ENCODE measurements at places on chromosomes 7 and 10.
A peak's percentile ranks its signal among the peaks of the same experiment; 100 is the strongest.

- H3K27me3 ChIP-seq = no peaks in the 10 kb centered on the region
- no peak overlapping the region for H3K27ac ChIP-seq
- H3K4me3 ChIP-seq = no peak overlapping the region
- H3K36me3 ChIP-seq = no peaks in the 10 kb centered on the region
- no peaks in the 10 kb centered on the region for H3K4me1 ChIP-seq
Measured at GRCh38 chr7:92158660-92159575, 20.0 kb downstream of the LRRD1 start.

DNA sequence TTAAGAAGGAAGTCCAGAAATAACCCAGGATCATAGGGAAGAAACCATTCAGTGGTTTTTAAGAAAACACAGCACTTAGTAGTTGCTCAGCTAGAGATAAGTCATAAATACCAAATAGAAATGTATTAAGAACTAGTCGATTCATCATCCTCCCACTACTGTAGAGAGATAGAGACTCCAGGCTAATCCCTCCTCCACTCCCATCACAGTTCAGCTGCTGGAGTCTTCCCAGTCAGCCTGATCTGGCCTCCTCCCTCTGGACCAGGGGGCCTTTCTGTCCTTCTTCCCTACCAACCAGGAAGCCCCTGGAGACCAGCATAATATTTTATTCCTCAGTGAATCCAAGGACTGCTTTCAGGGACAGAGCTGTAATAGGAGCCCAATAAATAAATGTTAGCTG is 294.1 kb upstream of the YAE1 start:
- 0 out of 2 replicates have a peak, but pooled peaks cover 5% of the 10 kb centered on the region for H3K4me1 ChIP-seq
- H3K36me3 ChIP-seq = no peaks in the 10 kb centered on the region
- no peaks in the 10 kb centered on the region for H3K27me3 ChIP-seq
- no peak overlapping the region for H3K27ac ChIP-seq
- no peak for DNase-seq
- no peak overlapping the region for H3K4me3 ChIP-seq

- H3K4me1 ChIP-seq = peaks cover 32% of the 10 kb centered on the region
- no peaks in the 10 kb centered on the region for H3K27me3 ChIP-seq
Measured at GRCh38 chr7:77863860-77864259, 65.3 kb downstream of the PHTF2 start.

- H3K27me3 ChIP-seq = no peaks in the 10 kb centered on the region
- no peak overlapping the region for H3K27ac ChIP-seq
- no peaks in the 10 kb centered on the region for H3K36me3 ChIP-seq
- no peak overlapping the region for H3K4me3 ChIP-seq
- no peaks in the 10 kb centered on the region for H3K4me1 ChIP-seq
- DNase-seq = no peak
Measured at GRCh38 chr7:111126987-111127386, 36.1 kb downstream of the LRRN3 start.

GRCh38 chr10:117399341-117400196 is 24.3 kb upstream of the PDZD8 start:
- H3K27ac ChIP-seq = no peak overlapping the region
- no peak for DNase-seq

- no peaks in the 10 kb centered on the region for H3K27me3 ChIP-seq
- DNase-seq = no peak
- H3K27ac ChIP-seq = no peak overlapping the region
- no peaks in the 10 kb centered on the region for H3K36me3 ChIP-seq
- H3K4me3 ChIP-seq = no peak overlapping the region
Measured at GRCh38 chr10:132467464-132468149, 70.0 kb upstream of the INPP5A start.

- H3K27ac ChIP-seq = no peak overlapping the region
- no peak for DNase-seq
- H3K36me3 ChIP-seq = peaks cover 4% of the 10 kb centered on the region
- H3K4me1 ChIP-seq = no peaks in the 10 kb centered on the region
- no peaks in the 10 kb centered on the region for H3K27me3 ChIP-seq
Measured at GRCh38 chr7:131425992-131426391, 98.3 kb downstream of the MKLN1 start.

GRCh38 chr10:3407208-3407607 is 234.6 kb upstream of the PITRM1 start:
- no peak overlapping the region for H3K27ac ChIP-seq
- H3K27me3 ChIP-seq = no peaks in the 10 kb centered on the region

DNA sequence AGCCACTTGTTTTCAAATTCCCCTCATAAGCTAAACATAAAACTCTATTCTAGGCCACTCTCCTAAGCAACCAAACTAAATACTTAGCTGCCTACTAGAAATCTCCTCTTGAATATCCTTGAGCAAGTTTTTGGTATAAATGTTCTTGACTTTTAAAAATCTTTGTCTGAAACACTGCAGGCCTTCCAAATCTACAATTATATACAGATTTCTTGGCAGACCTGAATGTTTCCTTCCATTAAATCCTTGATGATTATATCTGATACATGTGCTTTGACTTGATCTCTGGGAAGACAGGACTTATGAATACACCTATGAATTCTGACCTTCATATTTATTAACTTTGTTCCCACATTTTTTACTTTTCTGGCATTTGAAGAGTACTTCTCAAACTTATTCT is 314.5 kb downstream of the CACNA2D1 start:
- no peak overlapping the region for H3K4me3 ChIP-seq
- H3K4me1 ChIP-seq = no peaks in the 10 kb centered on the region
- H3K27me3 ChIP-seq = no peaks in the 10 kb centered on the region
- H3K36me3 ChIP-seq = no peaks in the 10 kb centered on the region
- H3K27ac ChIP-seq = no peak overlapping the region

- no peaks in the 10 kb centered on the region for H3K36me3 ChIP-seq
- no peak for DNase-seq
- no peaks in the 10 kb centered on the region for H3K4me1 ChIP-seq
- H3K4me3 ChIP-seq = no peak overlapping the region
- H3K27ac ChIP-seq = no peak overlapping the region
Measured at GRCh38 chr10:45657033-45657926, 15.3 kb downstream of the ZFAND4 start.

GRCh38 chr10:117471344-117471874 is 71.1 kb upstream of the EMX2 start:
- H3K4me1 ChIP-seq = no peaks in the 10 kb centered on the region
- no peaks in the 10 kb centered on the region for H3K27me3 ChIP-seq
- no peak overlapping the region for H3K4me3 ChIP-seq
- no peak for DNase-seq
- H3K27ac ChIP-seq = no peak overlapping the region
- no peaks in the 10 kb centered on the region for H3K36me3 ChIP-seq

- no peak within 1 kb of the TSS for H3K27ac ChIP-seq
- DNase-seq = peak; percentile 51
- no peaks in the 10 kb centered on the region for H3K36me3 ChIP-seq
- peak within 1 kb of the TSS; percentile 50 for H3K4me3 ChIP-seq
- peaks cover 10% of the 10 kb centered on the region for H3K4me1 ChIP-seq
Measured at GRCh38 chr7:29806208-29806994, at the start of gene WIPF3. Gene WIPF3, plus strand, starts transcription at chr7:29806508. Its CDS starts 28,217 bp downstream, at chr7:29834725.

DNA sequence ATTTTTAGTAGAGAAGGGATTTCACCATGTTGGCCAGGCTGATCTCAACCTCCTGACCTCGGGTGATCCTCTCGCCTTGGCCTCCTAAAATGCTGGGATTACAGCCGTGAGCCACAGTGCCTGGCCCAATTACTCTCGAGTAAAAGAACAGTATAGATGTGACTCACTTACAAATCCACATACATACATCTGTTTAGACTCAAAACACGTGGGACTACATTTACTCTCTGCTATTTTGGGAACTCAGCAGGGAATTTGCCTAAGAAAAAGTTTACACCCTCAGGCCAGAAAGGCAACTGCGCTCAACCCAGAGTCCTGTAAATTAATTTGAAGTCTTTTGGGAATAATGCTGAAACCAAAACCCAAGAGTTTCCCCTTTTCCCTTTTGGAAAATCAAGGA is 289.7 kb downstream of the KLF6 start:
- H3K27ac ChIP-seq = no peak overlapping the region
- DNase-seq = no peak
- no peaks in the 10 kb centered on the region for H3K27me3 ChIP-seq
- H3K4me3 ChIP-seq = no peak overlapping the region
- no peaks in the 10 kb centered on the region for H3K36me3 ChIP-seq
- peaks cover 9% of the 10 kb centered on the region for H3K4me1 ChIP-seq

GRCh38 chr7:137434946-137435345 is 91.4 kb upstream of the PTN start:
- no peaks in the 10 kb centered on the region for H3K36me3 ChIP-seq
- DNase-seq = no peak
- no peaks in the 10 kb centered on the region for H3K4me1 ChIP-seq
- H3K27ac ChIP-seq = no peak overlapping the region
- H3K4me3 ChIP-seq = no peak overlapping the region
- H3K27me3 ChIP-seq = no peaks in the 10 kb centered on the region

DNA sequence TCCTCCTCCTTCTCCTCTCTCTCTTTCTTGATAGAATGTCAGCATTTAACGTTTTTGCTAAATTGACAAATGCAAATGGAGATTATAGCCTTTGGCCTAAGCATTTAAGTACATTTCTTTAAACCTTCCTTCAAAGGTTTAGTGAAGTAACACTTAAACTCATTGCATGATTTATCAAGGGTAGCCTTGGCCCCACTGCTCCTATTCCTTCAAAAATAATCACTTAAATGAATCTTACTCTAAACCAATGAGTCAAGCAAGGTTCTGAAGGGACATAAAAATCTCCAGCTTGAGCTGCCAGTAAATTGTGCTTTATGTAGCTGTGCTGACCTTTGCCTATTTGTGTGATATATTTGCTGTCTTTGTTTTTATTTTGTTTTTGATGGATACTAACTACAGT is 358.5 kb upstream of the AKR1E2 start:
- no peak for DNase-seq
- H3K27ac ChIP-seq = no peak overlapping the region
- no peaks in the 10 kb centered on the region for H3K4me1 ChIP-seq
- no peaks in the 10 kb centered on the region for H3K36me3 ChIP-seq
- no peak overlapping the region for H3K4me3 ChIP-seq

GRCh38 chr7:17696422-17696821 is 243.9 kb downstream of the SNX13 start:
- H3K36me3 ChIP-seq = no peaks in the 10 kb centered on the region
- H3K4me3 ChIP-seq = no peak overlapping the region
- no peaks in the 10 kb centered on the region for H3K27me3 ChIP-seq
- peaks cover 10% of the 10 kb centered on the region for H3K4me1 ChIP-seq
- peak; percentile 48 for DNase-seq

DNA sequence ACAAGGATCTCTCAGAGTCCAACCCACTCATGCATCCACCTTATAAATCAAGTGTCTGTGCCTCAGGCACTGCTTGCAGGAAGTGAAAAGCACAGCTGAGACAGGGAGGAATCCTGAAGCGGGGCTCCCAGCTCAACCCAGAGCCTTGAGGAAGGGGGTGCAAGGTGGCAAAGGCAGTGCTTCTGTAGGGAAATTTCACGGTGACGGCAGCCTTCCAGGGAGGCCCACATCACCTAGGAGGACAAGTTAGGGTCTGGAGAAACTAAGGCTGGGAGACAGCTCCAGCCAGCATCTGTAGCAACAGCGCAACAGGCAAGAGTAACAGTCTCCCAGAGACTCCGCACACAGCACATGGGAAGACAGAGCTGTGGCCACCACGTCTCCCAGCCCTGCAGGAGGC is 2.7 kb downstream of the AOC1 start:
- H3K27ac ChIP-seq = no peak overlapping the region
- H3K4me1 ChIP-seq = peaks cover 10% of the 10 kb centered on the region
- no peak overlapping the region for H3K4me3 ChIP-seq
- H3K27me3 ChIP-seq = no peaks in the 10 kb centered on the region
- no peaks in the 10 kb centered on the region for H3K36me3 ChIP-seq
- no peak for DNase-seq

DNA sequence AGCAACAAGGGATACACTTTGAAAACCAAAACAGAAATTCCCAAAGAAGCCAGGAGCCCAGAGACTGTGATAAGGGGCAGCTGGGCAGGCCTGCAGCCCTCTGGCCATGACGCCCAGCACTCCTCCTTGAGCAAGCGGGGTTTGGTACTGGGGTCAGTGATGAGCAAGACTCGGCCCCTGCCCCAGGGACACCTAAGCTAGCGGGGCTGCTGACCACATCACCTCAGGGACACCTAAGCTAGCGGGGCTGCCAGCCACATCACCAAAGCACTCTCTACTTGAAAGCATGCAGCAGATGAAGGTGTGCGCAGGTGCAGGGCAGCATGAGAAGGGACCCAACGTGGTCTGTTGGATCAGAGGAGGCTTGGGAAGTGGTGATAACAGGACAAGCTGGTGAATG is 108.0 kb upstream of the PPP2R2D start:
- H3K27me3 ChIP-seq = no peaks in the 10 kb centered on the region
- no peak overlapping the region for H3K4me3 ChIP-seq

- DNase-seq = peak; percentile 29
- H3K27ac ChIP-seq = no peak overlapping the region
- peaks cover 23% of the 10 kb centered on the region for H3K4me1 ChIP-seq
- no peaks in the 10 kb centered on the region for H3K27me3 ChIP-seq
- H3K4me3 ChIP-seq = no peak overlapping the region
Measured at GRCh38 chr7:44976746-44977196, 2.0 kb downstream of the MYO1G start.

DNA sequence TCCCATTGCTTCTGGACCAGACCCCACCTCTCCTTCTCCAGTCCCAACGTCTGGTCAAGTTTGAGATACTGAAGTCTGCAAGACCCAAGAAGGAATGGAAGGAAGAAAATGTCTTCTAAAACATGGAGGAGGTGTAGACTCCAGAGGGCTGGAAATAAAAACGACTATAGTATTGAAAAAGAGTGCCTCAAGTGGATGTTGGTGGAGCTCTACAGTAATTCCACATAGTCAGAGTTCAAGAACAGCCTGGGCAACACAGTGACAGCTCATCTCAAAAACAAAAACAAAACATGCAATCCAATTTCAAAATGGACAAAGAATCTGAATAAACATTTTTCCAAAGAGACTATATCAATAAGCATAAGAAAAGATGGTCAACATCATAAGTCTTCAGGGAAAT is 2.3 kb upstream of the PCGF6 start:
- no peak overlapping the region for H3K27ac ChIP-seq
- no peak for DNase-seq
- H3K27me3 ChIP-seq = no peaks in the 10 kb centered on the region
- no peaks in the 10 kb centered on the region for H3K4me1 ChIP-seq
- H3K36me3 ChIP-seq = no peaks in the 10 kb centered on the region
- no peak overlapping the region for H3K4me3 ChIP-seq

DNA sequence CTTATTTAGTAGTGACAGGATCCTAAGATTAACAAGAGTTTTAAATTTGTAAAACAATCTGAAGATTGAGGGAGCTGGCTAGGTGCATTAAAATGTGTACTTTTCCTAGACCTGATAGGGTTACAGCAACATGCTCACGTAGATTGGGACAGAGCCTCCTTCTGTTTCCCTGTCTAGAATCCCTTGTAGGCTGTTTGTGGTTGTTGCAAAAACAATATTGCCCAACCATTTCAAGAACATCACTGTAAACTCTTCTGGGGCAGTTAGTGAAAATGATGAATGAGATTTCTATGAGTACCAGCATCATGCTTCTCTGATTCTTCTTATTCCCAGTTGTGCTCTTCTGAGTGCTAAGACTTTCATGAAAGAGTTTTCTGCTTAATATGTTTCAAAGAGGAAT is 14.7 kb upstream of the CPED1 start:
- no peaks in the 10 kb centered on the region for H3K4me1 ChIP-seq
- DNase-seq = no peak
- no peaks in the 10 kb centered on the region for H3K27me3 ChIP-seq
- no peaks in the 10 kb centered on the region for H3K36me3 ChIP-seq
- no peak overlapping the region for H3K27ac ChIP-seq
- H3K4me3 ChIP-seq = no peak overlapping the region

Measured in Caco-2 (cell line).